ENCODE measurements at places on chromosomes 7 and 10. TPM values are rescaled to one million over a fixed set of nuclear protein-coding genes. Genes with fewer than 3 reads are reported as not detected.

Gene SPDYE2B
- not detected for total RNA-seq

Gene RBP3
- not detected for total RNA-seq

Gene DHX32
- total RNA-seq = 7.1 TPM

Gene C10orf105
- 0.12 TPM for total RNA-seq

Gene ZNF316
- total RNA-seq = 62.0 TPM

Gene GATA3
- 61.9 TPM for total RNA-seq

Gene CALML5
- not detected for total RNA-seq

Gene LOXL4
- not detected for total RNA-seq

Gene ZNF25
- 13.6 TPM for total RNA-seq

Gene INHBA
- total RNA-seq = 0.14 TPM

Gene GIMAP1
- total RNA-seq = 93.7 TPM

Gene CTTNBP2
- total RNA-seq = not detected

Gene AASS
- 2.6 TPM for total RNA-seq

Gene FAM25A
- not detected for total RNA-seq

Gene HHEX
- not detected for total RNA-seq

Gene PLXNA4
- total RNA-seq = 0.22 TPM

DNA sequence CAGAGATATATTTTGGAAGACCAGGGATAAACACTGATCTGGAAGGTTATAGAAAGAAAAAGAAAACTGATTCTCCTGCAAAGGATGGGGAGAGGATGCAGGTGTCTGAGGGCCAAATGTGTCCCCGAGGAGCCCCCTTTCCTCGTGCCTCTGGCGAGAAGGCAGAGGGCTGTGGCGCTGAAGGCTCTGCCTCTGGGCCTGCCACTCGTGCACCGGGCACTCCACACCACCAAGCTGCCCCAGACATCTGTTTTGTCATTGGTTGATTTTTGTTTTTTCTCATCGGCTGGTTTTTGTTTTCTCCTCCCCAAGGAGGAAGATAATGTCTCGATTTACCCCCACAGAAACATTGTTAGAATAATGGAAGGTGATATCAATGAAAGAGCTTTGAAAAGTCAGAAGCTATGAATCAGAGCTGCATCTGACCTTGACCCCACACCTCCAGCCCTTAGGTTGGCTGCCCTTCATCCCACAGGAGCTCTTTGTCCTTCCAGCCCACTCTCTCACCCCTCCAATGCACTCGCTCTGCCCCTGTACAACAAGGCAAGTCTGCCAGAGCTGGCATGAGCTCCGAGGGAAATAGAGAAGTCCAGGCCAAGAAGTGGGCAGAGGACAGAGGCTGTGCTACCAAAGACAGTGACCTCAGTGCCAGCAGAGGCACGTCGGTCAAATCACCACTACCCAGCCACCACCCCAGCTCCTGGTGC, 124.8 kb downstream of the TCERG1L start:
- no peak for DNase-seq

DNA sequence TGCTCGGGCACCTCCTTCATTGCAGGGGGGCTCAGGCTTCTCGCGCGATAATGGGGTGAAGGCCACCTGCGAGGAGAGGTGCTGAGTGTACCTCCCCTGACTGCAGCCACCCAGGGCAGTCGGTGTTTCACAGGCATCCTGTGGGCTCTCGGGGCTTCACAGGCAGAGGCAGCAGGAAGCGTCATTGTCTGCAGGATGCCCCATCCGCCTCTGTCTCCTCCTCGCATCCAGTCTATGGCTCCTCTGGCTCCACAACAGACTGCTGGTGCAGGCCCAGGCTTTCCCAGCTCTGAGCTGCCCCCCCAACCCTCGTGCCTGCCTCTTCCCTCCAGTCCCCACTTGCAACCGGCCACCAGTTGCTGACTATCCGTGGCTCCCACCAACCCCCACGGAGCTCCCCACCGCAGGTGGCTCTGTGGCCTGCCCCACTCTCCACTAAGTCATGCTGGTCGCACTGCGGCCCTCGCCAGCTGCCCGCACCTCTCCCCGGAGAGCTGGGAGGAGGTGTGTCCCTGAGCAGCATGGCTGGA, 36.5 kb downstream of the CAMK2B start:
- no peak for DNase-seq

- no peak for DNase-seq
These were observed 70.8 kb downstream of the TCF7L2 start for GRCh38 chr10:113020838-113021237.

DNA sequence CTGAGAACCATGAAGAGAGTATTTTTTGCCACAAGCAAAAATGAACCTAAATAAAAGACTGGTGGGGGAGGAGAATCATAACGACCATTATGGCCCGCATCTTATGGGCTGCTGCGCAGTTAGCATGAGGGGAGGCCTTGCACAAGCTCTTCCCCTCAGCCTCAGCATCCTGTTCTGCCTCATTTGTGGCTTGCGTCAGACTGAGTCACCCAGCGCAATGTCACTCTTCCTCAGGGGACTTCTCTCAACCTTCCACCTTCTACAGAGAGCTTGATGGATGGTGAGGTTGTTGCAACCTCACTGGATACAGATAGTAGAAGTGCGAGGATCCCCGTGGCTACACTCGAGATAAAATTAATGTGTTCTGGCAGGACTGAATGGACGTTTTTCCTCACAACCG, 16.8 kb upstream of the GPR15LG start:
- DNase-seq = no peak

- DNase-seq = no peak
These were observed 56.9 kb upstream of the PPP2R2D start for GRCh38 chr10:131843881-131844284.

GRCh38 chr7:28107960-28108359, 72.6 kb downstream of the JAZF1 start:
- DNase-seq = no peak

GRCh38 chr10:14737808-14738545, 36.7 kb downstream of the FAM107B start:
- DNase-seq = no peak

DNA sequence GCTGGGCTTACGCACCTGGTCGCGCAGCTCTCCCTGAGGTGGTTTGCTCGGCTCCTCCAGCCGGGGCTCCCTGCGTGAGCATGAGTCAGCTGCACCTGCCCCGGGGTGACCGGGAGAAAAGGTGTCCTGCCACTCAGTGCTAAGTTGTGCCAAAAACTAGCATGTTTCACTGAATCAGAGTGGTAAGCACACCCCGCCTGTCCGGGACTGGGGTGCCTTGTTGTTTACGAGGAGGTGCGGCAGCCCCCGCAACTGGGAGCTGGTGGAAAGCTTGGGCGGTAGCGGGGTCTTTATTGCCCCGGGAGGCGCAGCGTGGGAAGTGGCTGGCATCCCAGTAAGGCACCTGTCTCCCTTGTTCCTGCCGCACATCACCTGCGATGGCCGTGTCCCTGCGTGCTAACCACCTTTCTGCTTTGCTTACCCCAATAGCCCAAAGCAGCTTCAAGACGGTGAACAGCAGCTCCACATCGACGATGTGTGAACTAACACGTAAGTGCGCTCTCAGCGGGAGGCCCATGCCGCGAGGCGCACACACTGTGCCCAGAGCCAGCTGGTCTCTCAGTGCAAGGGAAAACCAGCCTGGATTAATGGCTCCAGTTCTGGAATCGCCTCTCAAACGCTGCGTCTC, 506.6 kb upstream of the FOXK1 start:
- DNase-seq = no peak

GRCh38 chr7:77707504-77707992, 11.3 kb downstream of the RSBN1L start:
- no peak for DNase-seq

- DNase-seq = no peak
These were observed 109.3 kb downstream of the TNS3 start for GRCh38 chr7:47472444-47473157.

GRCh38 chr10:81708416-81708815, 166.6 kb upstream of the NRG3 start:
- no peak for DNase-seq

GRCh38 chr7:33716581-33717477, 188.5 kb upstream of the BMPER start:
- DNase-seq = no peak

DNA sequence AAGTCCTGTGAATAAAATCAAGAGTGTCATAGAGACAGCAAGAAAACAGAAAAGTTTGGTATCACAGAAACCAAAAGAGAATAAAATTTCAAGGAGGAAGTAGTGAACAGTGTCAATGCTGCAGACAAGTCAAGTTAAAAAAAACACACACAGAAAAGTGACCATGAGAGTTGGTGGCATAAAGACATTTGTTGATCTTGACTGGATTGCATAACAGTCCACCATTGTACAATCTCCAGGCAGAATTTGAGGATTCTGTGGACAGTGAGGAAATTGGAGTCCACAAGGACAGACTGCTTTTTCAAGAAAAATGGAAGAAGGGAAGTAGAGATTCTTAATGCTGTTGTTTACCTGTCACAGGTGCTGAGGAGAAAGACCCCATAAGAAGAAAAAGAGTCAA, 412.5 kb downstream of the PLXDC2 start:
- no peak for DNase-seq

DNA sequence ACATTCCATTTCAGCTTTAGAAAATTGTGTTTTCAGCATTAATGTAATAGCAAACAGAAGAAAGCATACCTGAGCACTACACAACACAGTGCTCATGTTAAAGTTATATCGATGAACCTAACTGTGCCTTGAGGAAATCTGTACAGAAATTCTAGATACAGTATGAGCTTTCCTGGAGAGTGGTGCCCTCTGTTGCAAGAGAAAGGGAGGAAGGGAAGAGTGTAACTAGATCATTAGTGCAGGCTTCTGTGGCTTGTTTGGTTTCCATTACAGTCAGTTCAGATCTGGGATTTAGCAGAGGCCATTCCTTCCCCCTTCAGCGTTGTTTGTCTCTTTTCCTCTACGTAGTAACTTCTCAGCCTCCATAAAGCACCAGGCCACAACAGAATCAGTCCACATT, 139.7 kb downstream of the HTR7 start:
- DNase-seq = no peak

DNA sequence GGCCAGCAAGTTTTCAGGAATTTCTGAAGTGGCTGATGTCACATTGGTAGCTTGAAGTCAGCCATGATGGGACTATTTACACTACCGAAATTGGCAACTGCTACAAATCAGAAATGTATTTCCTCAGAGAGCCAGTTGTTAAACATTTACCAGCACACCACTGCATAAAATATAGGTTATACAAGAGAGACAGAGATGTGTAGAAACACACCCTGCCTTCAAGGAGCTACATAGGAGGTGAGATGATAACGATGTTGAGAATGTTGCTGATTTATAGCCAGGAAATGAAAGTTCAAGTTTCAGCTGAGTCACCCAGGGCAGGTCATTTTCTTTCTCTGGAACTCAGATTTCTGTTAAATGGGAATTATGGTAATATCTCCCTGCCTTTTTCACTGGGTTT, 46.0 kb upstream of the TCF7L2 start:
- DNase-seq = no peak

DNA sequence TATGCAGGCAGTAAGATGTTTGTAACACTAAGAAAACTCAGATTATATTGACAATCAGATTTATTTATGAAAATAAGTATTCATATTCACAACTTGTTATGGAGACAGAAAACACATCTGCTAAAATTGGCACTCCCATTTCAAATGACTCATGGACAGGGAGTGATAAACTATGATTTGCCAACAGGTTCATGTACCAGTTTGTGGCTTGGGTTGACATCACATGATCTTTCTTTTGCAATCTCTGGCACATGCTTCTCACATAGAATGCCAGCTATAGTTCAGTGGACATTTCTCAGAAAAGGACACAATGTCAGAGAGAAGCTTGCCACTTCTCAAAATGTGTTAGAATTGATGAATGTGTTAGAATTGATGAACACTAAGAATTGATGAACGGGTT, 663.2 kb upstream of the ANKRD30A start:
- DNase-seq = no peak

- no peak for DNase-seq
These were observed 2.0 kb downstream of the FXYD4 start for GRCh38 chr10:43373461-43373860.

DNA sequence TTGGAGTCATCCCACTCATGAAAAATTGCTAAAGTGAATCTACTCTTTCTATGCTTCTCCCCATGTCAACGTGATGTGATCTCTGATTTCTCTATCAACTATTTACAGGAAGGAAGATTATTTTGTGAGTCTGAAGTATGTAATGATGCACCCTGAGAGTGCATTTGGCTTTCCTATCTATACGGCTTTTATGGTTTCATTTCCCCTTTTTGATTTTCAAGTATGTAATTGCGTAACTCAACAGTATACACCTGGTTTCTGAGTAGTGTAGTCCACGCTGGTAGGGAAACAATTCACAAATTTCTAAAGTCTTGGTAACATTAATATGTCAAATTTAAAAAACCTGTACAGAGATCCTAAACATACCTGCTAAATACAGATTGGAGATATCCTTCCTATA, 194.7 kb upstream of the SEMA3A start:
- DNase-seq = no peak

- no peak for DNase-seq
These were observed 1098.5 kb upstream of the LRRTM3 start for GRCh38 chr10:65827359-65827758.

GRCh38 chr7:105189859-105190492, 176.0 kb downstream of the KMT2E start:
- no peak for DNase-seq

DNA sequence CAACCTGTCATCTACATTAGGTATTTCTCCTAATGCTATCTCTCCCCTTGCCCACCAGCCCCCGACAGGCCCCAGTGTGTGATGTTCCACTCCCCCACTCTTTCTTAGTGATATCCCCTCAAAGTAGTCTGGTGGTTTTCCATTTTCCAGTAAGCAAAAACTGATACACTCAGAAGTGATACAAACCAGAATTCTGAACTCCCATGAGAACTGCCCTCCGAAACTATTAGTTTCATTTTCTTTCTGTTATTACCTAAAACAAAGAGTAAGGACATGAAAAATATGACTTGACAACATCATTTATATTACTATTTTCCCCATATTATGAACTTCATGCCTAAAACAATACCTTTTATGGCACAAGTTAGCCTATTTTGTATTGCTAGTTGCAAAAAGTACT, 175.0 kb downstream of the OTUD1 start:
- no peak for DNase-seq

DNA sequence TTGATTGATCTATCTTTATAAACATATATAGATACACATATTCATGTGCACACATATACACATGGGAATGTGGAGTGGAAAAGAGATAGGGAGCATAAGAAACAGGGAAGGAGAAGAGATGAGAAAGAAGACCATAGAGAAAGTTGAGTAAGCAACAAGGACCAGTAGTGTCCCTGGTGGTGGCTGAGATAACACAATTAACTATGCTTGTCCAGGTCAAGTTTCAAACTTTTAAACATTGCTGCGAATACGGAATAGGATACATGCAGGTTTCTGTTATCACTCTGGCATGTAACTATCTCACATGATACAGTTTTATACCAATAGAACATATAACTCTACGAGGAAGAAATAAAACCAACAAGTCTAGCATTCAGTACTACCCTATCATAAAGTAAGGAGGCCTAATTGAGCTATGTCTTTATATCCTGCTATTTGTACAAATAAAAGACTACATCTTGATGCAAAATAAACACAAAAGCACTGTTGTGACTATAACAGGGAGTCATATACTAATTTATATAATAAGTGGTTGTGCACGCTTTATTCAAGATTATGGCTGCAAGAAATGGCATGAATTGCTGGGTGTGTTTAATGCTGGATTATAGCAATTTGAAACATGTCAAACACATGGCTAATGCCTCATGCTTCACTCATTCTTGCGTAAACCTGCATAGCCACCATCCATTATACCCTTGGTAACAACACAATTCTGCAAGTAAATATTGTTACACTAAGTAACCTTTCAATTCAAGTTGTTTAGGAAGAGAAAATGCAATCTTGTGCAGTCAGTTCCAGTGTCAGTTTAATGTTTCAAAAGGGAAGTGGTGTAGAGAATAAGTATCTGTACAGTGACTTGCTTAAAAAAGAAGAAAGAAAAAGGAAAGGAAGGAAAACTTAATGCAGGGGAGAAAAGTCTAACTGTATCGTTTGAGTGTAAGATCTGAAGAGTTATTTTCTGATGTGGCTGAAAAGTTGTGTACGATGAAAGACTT, 8.2 kb downstream of the FOXP2 start:
- no peak for DNase-seq

Measured in CD4-positive, alpha-beta memory T cell (primary cell).